Vagina (tissue), 2 donors: ENCODE measurements at places on chromosomes 7 and 10.

GRCh38 chr7:71857338-71857737 is 554.8 kb downstream of the CALN1 start:
- DNase-seq, result no peak

- DNase-seq, result no peak
Observed at GRCh38 chr7:2540133-2540532, 15.2 kb downstream of the BRAT1 start.

GRCh38 chr10:29658984-29659965 is 24.5 kb upstream of the SVIL start:
- no peak for DNase-seq

DNA sequence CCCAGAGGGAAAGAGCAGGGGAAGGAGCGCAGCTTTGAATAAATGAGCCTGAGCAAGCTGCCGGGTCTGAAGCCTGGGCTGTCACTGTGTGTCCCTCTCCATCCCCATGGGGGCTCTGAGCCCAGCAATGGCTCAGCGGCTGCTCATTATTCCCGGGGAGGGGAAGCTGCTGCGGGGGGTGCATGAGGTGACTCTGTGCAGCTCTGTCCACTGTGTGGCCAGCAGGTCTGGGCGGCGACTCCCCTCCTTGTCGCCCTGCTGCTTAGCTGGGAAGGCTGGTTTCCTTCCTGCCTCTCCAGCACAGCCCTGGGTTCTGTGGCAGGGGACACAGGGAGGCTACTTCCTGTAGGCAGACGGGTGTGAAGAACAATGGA is 234.2 kb downstream of the PRPF18 start:
- DNase-seq, result no peak

DNA sequence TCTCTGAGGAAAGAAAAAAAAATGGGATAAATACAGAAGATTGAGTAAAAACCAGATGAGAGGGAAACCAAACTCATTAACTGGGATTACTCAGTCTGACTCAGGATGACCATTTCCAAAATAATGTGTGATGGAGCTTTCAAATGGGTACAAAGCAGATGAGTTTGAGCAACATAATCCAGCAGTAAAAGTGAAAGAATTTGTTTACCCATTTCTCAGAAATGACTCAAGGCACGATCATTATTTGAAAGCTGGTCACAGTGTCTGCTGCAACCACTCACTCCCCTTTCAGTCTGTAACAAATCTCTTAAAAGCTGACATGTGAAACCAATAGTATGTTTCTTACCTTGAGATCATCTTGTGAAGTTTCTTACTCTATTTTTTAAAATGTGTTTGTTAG is 104.7 kb upstream of the KLF14 start:
- no peak for DNase-seq

- no peak for DNase-seq
Observed at GRCh38 chr7:24820730-24821044, 63.4 kb upstream of the GSDME start.

GRCh38 chr7:21947056-21947455 is 1.4 kb upstream of the CDCA7L start:
- no peak for DNase-seq

DNA sequence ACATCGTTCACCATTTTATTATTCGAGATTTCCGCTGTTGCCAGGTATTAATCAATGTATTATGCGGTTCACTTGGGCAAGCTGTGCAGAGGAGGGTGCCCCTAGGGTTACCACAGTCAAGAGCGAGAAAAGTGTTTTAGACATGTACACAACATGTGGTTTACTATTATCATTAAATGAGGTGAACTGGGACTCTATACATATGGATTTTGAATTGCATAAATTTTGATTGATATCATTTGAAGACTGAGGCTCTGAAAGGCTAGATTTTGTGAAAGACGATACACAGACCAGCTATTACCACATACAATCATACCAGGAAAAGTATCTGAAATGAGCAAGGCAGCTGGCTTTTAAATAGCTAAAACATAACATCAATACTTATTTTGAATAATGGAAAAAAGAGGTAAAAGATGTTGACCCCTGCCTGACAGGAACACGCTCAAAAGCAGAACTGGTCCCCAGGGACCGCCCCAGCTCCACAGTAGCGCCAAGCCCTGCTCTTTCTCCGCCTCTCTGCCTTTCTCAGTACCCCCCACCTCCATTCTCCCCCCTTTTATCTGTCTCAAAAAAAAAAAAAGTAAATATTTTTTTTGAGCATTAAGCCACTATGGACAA is 413.4 kb upstream of the MKI67 start:
- DNase-seq, result no peak

- DNase-seq, result no peak
Observed at GRCh38 chr10:95837783-95838182, 70.0 kb upstream of the CC2D2B start.

- no peak for DNase-seq
Observed at GRCh38 chr7:80412842-80413241, 99.0 kb downstream of the GNAT3 start.

DNA sequence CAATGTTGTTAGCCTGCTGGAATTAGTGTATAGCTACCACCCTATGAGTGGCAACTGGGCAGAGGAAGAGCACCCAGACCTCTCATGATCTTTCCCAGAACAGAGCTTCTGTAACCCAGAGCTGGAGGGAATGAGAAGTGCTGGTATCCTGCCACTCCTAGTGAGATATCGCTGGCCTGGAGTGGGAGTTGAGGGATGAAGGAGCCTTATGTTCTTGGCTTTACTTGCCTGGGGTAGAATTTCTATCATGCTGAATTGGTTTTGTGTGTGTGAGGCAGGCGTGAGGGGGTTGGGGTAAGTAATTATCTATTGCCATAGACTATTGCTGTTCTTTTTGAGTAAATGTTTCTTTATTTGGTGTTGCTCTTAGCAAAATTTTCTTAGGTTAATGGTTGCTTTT is 146.6 kb downstream of the ATRNL1 start:
- DNase-seq, result no peak

- DNase-seq, result no peak
Observed at GRCh38 chr7:108415084-108415483, 41.2 kb downstream of the NRCAM start.

GRCh38 chr7:131544449-131545301 is 11.8 kb downstream of the PODXL start:
- no peak for DNase-seq

DNA sequence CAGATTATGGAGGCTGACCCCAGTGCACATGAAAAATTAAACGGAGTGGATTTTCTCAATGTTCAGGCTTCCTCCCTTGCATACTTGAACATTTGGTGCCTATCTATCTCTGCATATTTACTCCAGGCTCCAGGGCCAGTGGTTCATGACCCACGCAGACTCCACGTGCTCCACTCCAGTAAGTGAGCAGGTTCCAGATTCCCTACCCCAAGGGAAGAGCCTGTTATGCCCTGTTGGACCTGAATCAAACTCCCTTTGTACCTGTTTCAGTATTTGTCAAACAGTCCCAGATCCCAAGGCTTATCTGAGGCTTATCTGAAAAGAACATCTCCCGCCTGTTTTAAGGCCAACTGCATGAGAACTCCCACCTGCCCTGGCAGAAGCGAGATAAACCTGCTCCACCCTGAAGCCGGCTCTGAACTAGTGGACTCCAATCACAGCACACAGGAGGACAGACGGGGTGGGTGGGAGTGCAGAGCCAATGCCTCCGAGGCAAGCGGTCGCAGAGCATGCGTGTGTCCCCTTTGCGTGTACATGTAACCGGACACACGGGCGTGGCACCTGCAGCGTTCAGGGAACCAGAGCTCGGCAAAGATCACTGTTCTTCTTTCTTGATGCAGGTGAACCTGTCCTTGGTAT is 2.3 kb upstream of the FUOM start:
- no peak for DNase-seq

DNA sequence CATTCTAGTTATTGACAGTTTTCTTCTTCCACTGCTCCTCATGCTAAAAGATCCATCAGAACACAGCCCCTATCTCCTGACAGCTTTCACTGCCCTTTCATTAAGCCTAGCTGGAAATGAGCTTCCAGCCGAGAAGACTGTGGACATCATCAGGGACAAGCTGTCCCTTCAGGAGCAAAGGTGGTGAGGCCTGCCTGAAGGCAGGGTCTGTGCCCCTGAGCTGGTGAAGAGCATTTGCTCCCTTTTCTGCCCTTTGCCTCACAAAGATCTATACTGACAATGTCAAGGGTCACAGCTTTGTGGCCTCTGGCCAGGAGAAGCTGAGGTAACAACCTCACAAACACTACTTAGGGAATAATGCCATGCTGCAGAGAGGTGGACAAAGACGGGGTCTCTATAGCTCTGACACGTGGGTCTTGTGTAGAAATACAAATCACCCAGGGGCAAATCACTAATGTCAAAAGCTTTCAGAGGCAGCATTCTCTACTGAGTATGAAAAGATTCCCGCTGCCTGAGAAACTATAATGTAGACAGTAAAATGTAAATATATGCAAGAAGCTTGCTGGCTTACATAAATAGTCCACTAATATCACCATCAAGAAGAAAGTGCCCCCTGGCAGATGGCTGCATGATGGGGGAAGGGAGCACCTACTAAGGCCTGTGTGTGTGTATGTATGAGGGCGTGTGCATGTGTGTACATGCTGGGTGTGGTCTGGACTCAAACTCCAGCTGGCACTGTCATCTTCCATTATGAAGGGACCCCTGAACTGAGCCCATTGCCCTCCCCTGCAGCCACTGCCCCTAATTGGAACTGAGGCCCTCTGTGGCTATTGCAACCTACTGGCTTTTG is 55.8 kb downstream of the HBP1 start:
- DNase-seq, result no peak

GRCh38 chr10:123804716-123805115 is 86.9 kb downstream of the CPXM2 start:
- no peak for DNase-seq

GRCh38 chr7:69067397-69067796 is 530.9 kb upstream of the AUTS2 start:
- no peak for DNase-seq

GRCh38 chr7:103597606-103598005 is 151.6 kb upstream of the SLC26A5 start:
- no peak for DNase-seq

GRCh38 chr7:135706858-135707569 is 21.0 kb downstream of the SLC13A4 start:
- no peak for DNase-seq

GRCh38 chr7:101565601-101566209 is 63.4 kb downstream of the MYL10 start:
- peak; percentile 81 for DNase-seq

- DNase-seq, result no peak
Observed at GRCh38 chr7:85014936-85015660, 171.8 kb downstream of the SEMA3D start.

GRCh38 chr10:13396369-13396768 is 48.3 kb upstream of the SEPHS1 start:
- DNase-seq, result no peak

- DNase-seq, result no peak
Observed at GRCh38 chr7:38068461-38068860, 109.6 kb upstream of the STARD3NL start.

GRCh38 chr7:45177801-45178200 is 20.2 kb downstream of the RAMP3 start:
- no peak for DNase-seq

DNA sequence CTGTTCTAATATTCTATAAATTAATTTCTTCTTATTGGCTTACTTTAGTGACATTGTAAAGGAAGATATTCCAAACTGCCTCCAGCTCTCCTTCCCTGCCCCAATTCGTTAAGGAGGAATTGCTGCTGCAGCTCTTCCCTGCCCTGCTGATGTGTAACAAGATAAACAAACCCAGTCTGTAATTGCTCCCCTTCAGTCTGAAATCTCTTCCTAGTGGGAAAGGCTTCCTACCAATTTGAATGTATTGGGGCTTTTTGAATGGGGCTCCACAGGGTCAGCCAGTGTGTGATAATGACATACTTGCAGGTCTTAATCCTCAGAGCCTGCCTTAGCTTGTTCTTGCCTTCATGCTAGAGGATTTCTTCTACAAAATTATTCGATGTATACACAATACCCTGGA is 849.9 kb upstream of the GHITM start:
- no peak for DNase-seq

- no peak for DNase-seq
Observed at GRCh38 chr7:144110272-144110671, 889 bp downstream of the OR2A2 start.

GRCh38 chr7:19772306-19772705 is 1.1 kb downstream of the TMEM196 start:
- DNase-seq, result no peak

DNA sequence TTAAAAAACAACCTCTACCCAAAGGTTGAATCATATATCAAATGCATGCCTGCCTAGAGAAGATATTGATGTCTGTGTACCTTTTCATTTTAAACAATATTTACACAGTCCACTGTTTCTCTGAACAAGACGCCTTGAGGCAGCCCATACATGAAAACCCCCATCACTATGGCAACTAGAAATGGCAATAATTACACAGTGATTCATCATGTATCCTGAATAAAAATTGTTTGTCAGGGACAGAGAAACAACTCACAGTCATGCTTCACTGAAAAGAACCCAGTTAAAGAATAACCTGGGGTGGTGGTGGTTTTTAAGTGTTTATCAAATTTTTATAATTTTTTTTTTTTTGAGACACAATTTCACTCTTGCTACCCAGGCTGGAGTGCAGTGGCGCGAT is 19.7 kb downstream of the DNAJC12 start:
- DNase-seq, result no peak

GRCh38 chr7:85164376-85164775 is 22.5 kb downstream of the SEMA3D start:
- DNase-seq, result no peak

DNA sequence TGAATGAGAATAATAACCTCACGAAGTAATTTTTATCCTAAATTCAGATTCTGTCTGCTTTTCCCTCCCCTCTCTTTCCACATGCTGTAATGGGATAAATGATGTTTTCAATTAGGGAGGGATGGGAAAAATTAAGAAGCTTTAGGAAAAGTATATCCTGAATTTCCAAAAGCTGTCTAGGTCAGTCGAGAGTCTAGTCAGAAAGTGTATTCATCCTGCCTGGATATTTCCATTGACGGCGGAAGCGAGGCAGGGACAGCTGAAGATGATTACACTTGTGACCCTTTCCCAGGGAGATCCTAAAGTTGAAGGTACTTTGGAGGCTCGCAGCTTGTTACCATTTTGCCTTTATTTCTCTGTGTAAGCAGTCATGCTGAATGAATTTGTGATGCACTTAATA is 204.1 kb downstream of the ZNF365 start:
- no peak for DNase-seq

- no peak for DNase-seq
Observed at GRCh38 chr7:116633131-116633988, 38.6 kb upstream of the MET start.

- no peak for DNase-seq
Observed at GRCh38 chr7:108464743-108465142, 8.5 kb upstream of the NRCAM start.

GRCh38 chr7:49639068-49639593 is 134.3 kb upstream of the VWC2 start:
- no peak for DNase-seq

GRCh38 chr10:86169066-86169465 is 197.5 kb downstream of the GRID1 start:
- DNase-seq, result no peak
